ENCODE measurements at places on chromosomes 13 and 19.

- no peak for DNase-seq
These were observed 209.3 kb downstream of the HS6ST3 start for GRCh38 chr13:96299235-96299634.

- no peak for DNase-seq
These were observed 1930.2 kb upstream of the PCDH20 start for GRCh38 chr13:63345835-63346234.

DNA sequence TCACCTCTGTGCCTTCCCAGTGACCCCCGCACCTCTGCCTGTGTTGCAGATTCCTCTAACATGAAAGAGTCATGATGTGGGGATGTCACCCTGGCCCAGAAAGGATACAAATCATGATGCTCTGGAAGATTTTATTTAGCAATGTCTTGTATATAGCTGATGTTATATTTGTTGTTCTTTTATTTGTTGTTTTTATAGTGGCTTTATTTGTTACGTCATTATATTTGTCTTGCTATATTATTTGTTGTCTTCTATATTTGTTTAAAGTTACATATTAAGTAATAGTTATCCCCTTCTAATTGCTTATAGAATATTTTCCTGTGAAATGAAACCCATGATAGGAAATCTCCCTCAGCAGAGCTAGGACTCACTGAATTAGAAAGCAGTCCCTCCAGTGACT, 1149.2 kb downstream of the UQCRFS1 start:
- DNase-seq, result no peak

DNA sequence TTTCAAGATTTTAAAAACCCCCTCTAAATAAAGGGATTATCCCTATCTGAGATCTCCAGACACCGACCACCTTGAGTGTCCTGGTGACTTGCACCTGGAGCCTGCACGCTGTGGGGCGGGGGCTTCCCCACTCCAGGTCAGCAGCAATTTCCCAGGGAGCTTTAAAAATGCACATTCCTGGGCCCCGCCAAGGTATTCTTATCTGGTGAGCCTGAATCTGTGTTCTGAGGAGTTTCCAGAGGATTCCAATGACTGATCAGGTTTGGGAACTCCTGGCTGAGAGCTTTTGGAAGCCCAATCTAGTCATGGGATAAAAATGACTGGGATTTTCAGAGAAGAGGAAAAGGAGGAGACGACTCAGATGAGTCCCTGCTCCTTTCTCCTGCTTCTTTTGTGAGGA, 66.1 kb downstream of the FGF9 start:
- DNase-seq, result no peak

DNA sequence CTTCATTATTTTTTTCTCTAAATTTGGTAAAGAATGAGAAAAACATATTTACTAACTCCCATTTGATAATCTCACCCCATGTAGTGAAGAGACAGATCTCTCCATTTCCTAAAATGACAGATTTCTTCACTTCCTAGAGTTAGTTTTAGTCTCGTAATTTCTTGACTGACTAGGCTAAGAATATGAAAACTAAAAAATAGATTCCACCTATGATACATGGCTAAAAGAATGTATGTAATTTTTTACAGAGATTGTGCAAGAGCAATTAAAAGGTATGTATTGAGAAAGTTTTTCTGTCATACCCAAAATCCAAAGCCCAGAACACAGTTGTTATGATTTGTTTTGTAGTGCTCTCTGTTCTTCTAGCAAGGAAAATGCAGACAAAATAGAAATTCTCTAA, 9.5 kb downstream of the NALCN start:
- no peak for DNase-seq

DNA sequence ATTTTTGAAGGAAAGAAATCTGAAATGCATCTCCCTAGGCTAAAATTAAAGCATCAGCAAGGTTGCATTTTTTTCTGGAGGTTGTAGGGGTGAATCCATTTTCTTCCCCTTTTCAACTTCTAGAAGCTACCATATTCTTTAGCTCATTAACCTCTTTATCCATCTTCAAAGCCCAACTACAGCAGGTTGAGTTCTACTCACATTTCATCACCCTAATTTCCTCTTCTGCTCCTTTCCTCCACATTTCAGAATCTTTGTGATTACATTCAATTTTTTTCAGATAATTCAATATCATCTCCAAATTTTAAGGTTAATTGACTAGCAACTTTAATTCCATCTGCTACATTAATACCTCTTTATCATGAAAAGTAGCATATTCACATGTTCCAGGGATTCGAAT, 2655.7 kb upstream of the PCDH20 start:
- DNase-seq, result no peak

DNA sequence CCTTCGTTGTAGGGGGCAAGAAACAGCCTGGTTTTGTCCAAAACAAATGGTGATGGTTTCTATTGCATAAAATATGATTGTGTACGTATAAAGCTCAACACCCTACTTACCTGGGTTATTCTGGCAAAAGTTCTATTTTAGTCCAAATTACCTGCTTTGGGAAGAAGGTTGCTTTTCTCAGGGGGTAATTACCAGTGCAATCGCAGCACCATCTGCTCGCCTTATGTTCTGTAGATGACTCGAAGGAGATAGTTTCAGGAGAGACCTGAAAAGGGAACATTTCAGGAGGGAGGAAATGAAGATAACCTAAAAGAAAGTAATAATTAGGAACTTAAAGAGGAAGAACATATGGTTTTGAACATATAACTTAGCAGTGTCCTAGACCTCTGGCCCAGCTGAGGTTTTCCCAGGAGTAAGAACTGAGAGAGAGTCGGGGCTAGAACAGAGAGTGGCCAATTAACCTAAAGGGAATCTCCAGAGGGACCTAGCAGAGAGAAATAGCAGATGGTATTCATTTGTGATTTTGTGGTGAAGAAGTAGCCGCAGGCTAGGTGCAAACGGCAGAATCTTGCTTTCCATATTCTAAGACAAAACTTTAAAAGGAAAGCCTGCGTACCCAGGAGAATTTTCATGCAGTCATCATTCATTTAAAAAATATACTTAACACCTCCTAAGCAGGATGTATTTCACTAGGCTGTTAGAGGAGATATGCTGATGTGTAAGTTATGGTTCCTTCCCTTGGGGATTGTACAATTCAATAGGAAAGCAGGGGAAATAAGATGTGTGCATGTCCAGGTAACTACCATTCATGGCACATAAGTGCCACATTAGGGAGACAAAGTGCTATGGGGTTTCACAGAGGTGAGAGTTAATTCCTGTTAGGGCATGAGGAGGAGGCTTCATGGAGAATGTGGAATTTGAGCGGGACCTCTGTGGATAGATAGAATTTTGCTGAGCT, 113.0 kb upstream of the SLC10A2 start:
- no peak for DNase-seq

GRCh38 chr13:99724633-99725517, 223.6 kb downstream of the TM9SF2 start:
- no peak for DNase-seq

DNA sequence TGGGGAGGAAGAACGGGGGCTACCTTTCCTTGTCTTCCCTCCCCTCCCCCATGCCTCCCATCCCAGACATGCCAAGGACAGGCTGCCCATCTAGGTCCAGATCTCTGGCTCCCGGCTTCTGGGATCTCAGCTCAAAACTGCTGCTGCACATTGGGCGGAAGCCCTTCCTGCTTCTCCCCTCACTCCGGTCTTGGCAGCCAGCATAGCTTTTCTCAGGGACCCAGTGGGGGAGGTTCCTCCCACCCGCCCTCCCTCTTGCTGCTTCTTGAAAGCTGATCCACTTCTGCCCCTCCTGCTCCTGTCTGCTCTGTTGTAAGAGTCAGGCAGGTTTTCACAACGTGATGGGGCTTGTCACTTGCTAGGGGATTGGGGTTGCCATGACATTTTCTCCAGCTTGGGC, 21.7 kb upstream of the RNF17 start:
- DNase-seq, result no peak

DNA sequence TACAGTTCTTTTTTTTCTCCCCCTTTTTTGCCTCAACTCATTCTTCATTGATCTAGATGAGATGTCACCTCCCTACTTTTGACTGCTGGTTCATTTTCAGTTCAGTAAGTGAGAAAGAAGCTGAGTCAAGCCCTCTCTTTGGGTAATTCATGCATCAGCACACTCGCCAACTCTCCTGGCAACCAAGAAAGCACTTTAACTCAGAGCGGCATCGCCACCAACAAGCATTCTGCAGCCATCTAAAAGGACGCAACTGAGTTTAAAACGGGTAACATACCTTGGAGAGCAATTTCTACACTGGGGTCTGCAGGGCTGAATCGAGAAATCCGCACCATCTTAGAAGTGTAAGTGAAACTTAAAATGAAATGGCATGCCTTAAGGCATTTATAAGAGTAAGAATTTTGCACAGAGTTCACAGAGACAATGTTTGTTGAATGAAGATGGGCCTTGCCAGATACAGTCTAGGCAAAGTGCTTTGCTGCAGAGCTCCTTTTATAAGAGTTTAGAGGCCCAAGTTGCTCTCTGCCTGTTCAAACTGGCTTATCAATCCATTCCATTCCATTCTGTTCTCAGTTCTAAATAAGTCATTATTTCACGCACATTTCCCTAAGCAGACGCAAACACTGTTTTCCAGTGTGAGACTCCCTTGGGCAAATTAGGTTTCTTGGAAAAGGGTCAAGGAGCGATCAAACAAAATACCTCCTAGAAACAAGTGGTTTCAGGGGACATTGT, 338.0 kb downstream of the ENOX1 start:
- DNase-seq, result no peak

DNA sequence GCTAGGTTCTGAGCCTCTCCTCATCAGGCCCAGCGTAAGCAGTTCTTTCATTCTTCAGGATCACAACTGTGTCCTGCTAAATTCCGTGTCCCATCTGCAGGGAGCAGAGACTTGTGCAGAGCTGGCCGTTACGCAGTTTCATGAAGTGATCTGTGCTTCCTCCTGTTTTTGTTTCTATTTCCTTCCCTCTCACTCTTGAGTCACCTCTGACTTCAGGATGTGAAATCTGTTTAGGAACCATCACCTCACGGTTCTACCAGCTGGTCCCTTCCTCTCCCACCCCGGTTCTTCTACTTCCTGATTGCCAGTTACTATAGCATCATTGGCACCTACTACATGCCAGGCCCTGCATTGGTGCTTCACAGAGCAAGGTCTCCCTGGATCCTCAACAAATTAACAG, 8.5 kb downstream of the MAU2 start:
- no peak for DNase-seq

GRCh38 chr13:81492449-81492848, 1151.5 kb upstream of the SPRY2 start:
- DNase-seq, result no peak

DNA sequence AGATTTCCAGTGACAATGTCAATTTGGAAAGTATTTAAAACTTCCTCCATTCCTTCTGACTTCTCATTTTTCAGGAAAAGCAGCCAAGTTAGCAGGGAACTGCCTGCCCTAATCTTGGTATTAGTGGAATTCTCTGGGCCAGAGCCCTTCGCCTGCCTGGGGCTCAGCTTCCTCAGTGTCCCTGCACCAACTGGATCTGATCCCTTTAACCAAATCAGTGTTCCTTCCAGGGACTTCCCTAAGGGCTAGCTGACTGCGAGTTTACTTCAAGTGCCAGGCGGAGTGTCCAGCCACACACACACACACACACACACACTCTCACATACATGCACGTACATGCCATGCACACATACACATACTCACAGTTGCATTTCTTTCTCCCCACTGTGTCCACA, 20.0 kb downstream of the RAB20 start:
- no peak for DNase-seq

DNA sequence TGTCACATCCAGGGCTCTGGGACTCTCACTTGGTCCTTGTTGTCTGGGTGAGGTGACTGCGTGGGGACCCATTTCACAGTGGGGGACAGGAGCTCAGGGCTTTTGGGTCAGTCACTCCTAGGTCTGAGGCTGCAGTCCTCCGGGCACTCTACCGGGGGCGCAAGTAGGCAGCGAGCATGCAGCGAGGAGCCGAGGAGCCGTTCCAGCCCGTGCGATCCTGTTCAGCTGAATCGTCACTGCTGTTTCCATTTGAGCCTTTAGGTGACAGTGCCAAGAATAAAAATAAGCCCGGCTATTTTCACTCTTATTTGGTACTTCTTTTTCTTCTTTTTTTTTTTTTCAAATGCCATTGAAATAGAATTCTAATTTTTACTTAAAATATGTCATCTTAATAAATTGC, 126.5 kb downstream of the ZNF536 start:
- DNase-seq, result no peak

DNA sequence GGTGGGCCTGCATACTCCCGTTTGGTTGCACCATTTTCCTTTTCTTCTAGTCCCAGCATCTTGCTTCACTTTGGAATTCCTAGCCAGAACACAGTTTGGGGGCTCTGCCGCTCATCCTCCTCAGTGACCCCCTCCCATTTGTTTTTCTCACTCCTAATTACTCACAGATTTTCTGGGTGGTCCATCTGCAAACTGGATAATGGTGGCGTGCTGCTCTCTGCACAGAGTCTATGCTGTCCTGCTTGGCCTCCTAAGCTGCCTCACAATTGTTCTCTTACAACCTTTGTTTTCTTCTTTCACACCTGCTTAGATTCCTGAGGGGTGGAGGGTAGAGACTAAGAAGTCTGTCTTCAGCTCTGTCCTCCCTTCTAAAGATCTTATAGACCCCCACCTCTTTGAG, 80.8 kb downstream of the SHISA2 start:
- no peak for DNase-seq

DNA sequence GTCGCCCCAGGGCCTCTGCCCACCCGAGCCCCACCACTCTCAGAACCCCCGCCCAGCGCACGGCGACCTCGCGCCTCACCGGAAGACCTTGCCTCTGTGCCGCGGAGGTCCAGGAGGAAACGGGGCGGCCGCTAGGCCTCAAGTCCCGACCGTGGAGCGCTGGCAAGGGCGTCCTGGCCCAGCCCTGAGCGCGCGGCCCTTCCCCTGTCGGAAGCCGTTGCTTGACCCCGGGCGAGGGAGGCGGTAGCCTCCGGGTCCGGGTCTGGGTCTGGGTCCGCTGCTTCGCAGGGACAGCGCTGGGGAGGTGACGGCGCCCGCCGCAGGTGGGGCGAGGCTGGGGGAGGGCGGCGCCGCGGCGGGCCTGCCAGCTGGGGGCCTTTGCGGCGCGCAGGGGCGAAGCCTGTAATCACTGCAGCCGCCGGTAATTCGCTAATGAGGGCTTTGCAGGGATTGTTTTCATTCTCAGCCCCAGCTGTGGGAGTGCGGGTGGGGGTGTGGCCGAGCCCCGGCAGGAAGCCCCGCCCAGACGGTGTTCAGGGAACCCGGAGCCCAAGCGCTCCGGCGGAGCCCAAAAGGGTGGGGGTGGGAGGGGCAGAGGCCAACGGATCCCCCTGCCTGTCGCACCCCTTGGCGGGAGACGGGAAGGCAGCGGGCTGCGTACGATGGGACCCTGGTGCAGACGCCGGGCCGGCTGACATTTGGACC, 8.6 kb downstream of the C19orf25 start:
- DNase-seq, result peak; percentile 54

DNA sequence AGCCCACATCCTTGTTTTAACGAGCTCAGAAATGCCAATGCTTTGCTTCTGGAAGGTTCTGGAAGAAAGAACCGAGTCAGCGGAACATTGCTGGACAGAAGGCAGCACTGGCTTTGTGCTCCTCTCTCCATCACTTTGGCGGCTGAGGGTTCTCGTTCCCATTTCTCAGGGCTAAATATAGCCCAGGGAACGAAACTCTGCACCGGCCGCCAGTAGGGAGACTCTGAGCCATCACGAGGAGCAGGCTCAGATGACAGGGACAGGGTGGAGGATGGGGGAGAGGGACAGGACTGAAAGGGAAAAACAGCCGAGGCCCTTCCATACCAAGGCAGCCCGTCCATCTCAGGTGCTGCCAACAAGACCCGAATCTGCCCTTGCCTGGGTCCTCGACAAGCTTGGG, 166.4 kb downstream of the CACNA1A start:
- DNase-seq, result no peak
